ENCODE measurements at places on chromosomes 5 and 9.

DNA sequence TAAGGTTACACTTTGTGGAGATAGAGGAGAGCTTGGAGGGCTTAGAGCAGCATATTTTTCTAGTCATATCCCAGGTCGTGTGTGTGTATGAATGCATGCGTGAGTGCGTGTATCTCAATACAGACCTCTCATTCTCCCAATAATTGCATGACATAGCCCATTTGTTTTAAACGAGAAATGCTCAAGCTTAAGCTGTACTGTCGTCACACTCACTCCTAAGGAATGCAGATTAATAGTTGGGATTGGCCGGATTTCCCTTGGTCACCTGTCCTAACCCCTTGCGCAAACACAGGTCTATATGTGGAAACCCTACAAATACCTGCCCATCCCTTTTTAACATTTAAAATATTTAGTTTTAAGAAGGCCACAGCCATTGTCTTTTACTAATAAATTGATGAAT is 165.8 kb downstream of the SEMA5A start:
- no peak overlapping the region for H3K27ac ChIP-seq
- H3K4me3 ChIP-seq = no peak overlapping the region
- H3K36me3 ChIP-seq = no peaks in the 10 kb centered on the region
- DNase-seq = no peak

- H3K27ac ChIP-seq = no peak overlapping the region
- H3K4me3 ChIP-seq = no peak overlapping the region
- no peaks in the 10 kb centered on the region for H3K36me3 ChIP-seq
- H3K4me1 ChIP-seq = no peaks in the 10 kb centered on the region
Measured at GRCh38 chr9:102237520-102237919, 499.1 kb upstream of the GRIN3A start.

GRCh38 chr5:56674441-56674840 is 140.9 kb upstream of the MAP3K1 start:
- peaks cover 10% of the 10 kb centered on the region for H3K36me3 ChIP-seq
- DNase-seq = no peak
- no peaks in the 10 kb centered on the region for H3K27me3 ChIP-seq
- no peak overlapping the region for H3K4me3 ChIP-seq
- peak overlapping the region; percentile 88 for H3K27ac ChIP-seq
- peaks cover 42% of the 10 kb centered on the region for H3K4me1 ChIP-seq

DNA sequence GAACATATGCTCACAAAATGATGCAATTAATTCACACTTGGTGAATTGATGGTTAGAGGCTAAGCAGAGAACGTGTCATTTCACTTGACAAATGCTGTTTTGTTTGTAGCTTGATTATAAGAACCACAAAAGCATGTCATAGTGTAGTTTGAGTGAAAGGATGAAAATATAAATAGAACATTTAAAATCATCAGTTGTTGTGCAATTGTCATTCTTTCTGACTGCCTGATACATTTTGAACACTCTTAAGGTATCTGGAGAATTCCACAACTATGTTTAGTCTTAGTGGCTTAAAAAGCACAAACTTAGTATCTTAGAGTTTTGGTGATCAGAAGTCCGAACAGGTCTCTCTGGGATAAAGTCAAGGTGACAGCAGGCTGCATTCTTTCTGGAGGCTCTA is 129.4 kb downstream of the BASP1 start:
- no peaks in the 10 kb centered on the region for H3K27me3 ChIP-seq
- H3K4me1 ChIP-seq = peaks cover 12% of the 10 kb centered on the region
- no peak overlapping the region for H3K4me3 ChIP-seq
- H3K36me3 ChIP-seq = peaks cover under 1% of the 10 kb centered on the region

DNA sequence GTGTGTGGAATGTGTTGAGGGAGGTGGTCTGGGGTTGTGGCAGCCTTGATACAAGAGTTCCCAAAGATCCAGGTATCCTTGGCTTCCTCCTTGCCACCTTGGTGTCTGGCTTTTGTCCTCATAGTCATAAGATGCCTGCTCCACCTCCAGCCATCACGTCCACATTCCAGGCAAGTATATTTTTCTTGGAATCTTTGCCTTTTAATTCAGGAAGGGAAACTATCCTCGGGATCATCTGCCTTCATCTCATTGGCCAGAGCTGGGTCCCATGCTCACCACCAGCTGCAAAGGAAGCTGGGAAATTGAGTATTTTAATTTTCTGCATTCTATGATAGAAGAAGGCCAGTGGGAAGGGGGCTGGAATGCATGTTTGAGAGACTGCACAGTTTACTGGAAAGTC is 186.7 kb downstream of the C9orf50 start:
- no peak overlapping the region for H3K4me3 ChIP-seq
- no peak for DNase-seq
- no peak overlapping the region for H3K27ac ChIP-seq
- H3K36me3 ChIP-seq = no peaks in the 10 kb centered on the region

DNA sequence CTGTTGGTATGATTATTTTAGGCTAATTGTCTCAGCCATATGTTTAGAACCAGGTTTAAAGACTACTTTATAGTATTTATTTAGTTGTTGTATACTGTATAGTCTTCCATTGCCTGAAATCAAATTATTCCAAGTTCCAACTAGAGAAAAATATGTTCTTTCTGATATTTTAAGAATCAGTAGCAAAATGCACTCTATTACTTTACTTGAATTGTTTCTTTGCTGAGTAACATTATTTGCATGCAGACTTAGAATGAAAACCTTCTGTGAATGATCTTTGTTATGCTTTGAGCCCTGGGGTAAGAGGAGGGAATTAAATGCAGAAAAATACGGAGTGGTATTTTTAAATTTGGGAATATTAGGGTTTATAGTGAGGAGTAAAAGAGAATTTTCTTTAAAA is 47.9 kb downstream of the MEGF10 start:
- H3K27me3 ChIP-seq = peaks cover 8% of the 10 kb centered on the region
- DNase-seq = no peak
- no peaks in the 10 kb centered on the region for H3K4me1 ChIP-seq
- H3K36me3 ChIP-seq = no peaks in the 10 kb centered on the region

GRCh38 chr5:116675626-116675910 is 100.9 kb upstream of the SEMA6A start:
- no peak overlapping the region for H3K27ac ChIP-seq
- no peaks in the 10 kb centered on the region for H3K36me3 ChIP-seq
- no peak for DNase-seq
- H3K27me3 ChIP-seq = peaks cover 2% of the 10 kb centered on the region

DNA sequence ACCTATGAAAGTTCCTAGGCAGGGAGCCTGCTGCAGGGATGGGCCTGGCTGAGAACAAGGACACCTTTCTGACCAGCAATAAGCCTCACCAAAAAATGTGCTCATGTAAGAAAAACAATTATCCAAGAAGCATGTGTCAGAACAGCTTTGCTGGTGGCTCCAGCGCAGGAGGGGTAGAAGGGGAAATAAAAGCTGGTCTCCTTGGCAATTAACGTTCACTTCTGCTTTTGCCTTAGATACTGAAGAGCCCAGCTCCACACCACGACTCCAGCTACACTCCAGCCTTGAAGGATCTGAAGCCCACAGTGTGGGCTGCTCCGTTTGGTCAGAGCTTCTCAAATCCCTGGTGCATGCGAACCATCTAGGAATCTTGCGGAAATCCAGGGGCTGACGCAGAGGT is 107.6 kb upstream of the PHYKPL start:
- H3K4me3 ChIP-seq = no peak overlapping the region
- H3K36me3 ChIP-seq = no peaks in the 10 kb centered on the region

GRCh38 chr9:137245450-137246421 is 4.6 kb downstream of the TUBB4B start:
- H3K4me1 ChIP-seq = peaks cover 15% of the 10 kb centered on the region
- no peak overlapping the region for H3K4me3 ChIP-seq
- no peaks in the 10 kb centered on the region for H3K27me3 ChIP-seq
- no peaks in the 10 kb centered on the region for H3K36me3 ChIP-seq
- no peak for DNase-seq
- no peak overlapping the region for H3K27ac ChIP-seq

GRCh38 chr9:26773056-26773455 is 119.5 kb downstream of the CAAP1 start:
- no peak overlapping the region for H3K27ac ChIP-seq
- no peak overlapping the region for H3K4me3 ChIP-seq
- H3K27me3 ChIP-seq = peaks cover 5% of the 10 kb centered on the region
- no peaks in the 10 kb centered on the region for H3K4me1 ChIP-seq
- no peaks in the 10 kb centered on the region for H3K36me3 ChIP-seq

GRCh38 chr5:76836181-76836580 is 13.6 kb upstream of the S100Z start:
- H3K4me1 ChIP-seq = no peaks in the 10 kb centered on the region
- no peak overlapping the region for H3K4me3 ChIP-seq
- no peak for DNase-seq
- no peak overlapping the region for H3K27ac ChIP-seq

DNA sequence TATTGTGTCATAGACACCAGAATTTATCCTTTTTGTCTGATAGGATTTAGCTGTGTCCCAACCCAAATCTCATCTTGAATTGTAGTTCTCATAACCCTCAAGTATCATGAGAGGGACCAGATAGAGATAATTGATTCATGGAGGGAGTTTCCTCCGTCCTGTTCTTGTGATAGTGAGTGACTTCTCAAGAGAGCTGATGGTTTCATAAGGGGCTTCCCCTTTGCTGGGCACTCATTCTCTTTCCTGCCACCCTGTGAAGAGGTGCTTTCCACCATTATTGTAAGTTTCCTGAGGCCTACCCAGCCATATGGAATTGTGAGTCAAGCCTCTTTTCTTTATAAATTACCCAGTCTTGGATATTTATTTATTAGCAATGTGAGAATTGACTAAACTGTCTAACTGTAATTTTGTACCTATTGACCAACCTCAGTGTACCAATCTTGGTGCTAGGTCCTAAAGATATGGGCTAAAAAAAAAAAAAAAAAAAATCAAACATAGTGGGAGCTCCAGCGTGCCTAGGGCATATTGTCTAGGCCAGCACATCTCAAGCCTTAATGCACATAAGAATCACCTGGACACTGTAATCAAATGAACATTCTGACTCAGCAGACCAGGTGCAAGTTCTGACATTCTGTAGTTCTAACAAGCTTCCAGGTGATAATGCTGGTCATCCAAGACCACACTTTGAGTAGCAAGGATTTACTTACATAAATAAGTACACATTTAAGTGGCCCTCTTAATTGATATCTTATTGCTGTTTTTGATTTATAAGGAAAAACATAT is 30.5 kb downstream of the ST8SIA4 start:
- peak overlapping the region; percentile 25 for H3K27ac ChIP-seq
- no peak overlapping the region for H3K4me3 ChIP-seq
- H3K27me3 ChIP-seq = no peaks in the 10 kb centered on the region
- peaks cover 20% of the 10 kb centered on the region for H3K36me3 ChIP-seq
- DNase-seq = no peak

GRCh38 chr5:118520771-118521415 is 467.5 kb downstream of the DTWD2 start:
- H3K4me1 ChIP-seq = no peaks in the 10 kb centered on the region
- peaks cover 5% of the 10 kb centered on the region for H3K27me3 ChIP-seq
- H3K4me3 ChIP-seq = no peak overlapping the region
- no peak for DNase-seq

GRCh38 chr9:93183663-93184431 is at the start of gene WNK2:
TSS of gene WNK2 (plus strand) at chr9:93184139. CDS start at chr9:93184930, 791 bp downstream.
- peak within 1 kb of the TSS; percentile 77 for H3K4me3 ChIP-seq
- H3K27ac ChIP-seq = no peak within 1 kb of the TSS
- H3K36me3 ChIP-seq = no peaks in the 10 kb centered on the region
- H3K27me3 ChIP-seq = peaks cover 35% of the 10 kb centered on the region
- H3K4me1 ChIP-seq = peaks cover 7% of the 10 kb centered on the region

GRCh38 chr9:10255758-10256157 is 357.0 kb downstream of the PTPRD start:
- H3K27ac ChIP-seq = no peak overlapping the region
- H3K4me3 ChIP-seq = no peak overlapping the region
- no peaks in the 10 kb centered on the region for H3K27me3 ChIP-seq

DNA sequence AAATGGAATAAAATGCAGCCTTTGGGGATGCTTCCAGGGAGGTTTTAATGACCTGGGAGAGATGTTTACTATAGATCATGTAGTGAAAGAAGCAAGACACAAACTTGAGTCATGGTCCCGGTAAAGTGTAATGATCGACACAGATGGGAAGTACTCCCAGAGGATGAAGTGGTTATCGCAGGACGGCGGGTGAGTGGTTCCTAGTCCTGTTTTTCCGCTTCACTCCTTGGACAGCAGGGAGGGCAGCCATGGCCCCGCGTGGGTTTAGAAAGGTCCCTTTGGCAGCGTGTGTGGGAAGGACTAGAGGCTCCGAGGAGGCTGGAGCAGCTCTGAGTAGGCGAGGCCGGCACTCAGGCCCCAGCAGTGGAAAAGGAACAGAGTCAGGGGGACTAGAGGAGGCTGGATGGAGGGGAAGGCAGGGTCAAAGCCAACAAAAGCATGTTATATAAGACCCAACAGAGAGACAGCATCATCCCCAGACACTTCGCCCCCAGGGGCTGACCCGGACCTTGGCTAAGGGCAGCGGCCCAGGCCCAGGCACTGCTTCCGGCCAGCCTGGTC is 49.2 kb upstream of the STXBP1 start:
- H3K4me1 ChIP-seq = peaks cover 3% of the 10 kb centered on the region
- H3K36me3 ChIP-seq = no peaks in the 10 kb centered on the region
- no peak overlapping the region for H3K4me3 ChIP-seq

- H3K4me3 ChIP-seq = no peak overlapping the region
- no peak overlapping the region for H3K27ac ChIP-seq
- no peak for DNase-seq
- no peaks in the 10 kb centered on the region for H3K4me1 ChIP-seq
Measured at GRCh38 chr5:79856456-79857055, 134.5 kb downstream of the MTX3 start.

DNA sequence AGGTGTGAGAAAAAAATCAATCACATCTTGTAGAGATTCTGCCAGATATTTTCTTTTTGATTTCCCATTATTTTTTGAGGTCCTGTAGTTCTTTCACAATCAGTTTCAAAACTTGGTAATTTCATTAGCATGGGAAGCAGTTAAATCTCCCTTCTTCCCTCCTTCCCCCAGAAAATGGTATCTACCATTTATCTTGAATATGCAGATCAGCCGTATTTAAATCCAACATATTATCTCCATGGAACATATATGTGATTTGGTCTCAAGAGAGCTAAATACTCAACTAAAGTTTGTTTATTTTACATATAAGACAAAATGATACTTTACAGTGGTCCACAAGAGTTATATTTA is 1034.8 kb downstream of the CDH12 start:
- no peaks in the 10 kb centered on the region for H3K27me3 ChIP-seq
- H3K27ac ChIP-seq = no peak overlapping the region
- H3K36me3 ChIP-seq = no peaks in the 10 kb centered on the region
- peaks cover 2% of the 10 kb centered on the region for H3K4me1 ChIP-seq

- no peaks in the 10 kb centered on the region for H3K4me1 ChIP-seq
- H3K27me3 ChIP-seq = no peaks in the 10 kb centered on the region
- no peak overlapping the region for H3K27ac ChIP-seq
- DNase-seq = no peak
Measured at GRCh38 chr9:106883626-106884190, 20.7 kb downstream of the ZNF462 start.

- no peaks in the 10 kb centered on the region for H3K36me3 ChIP-seq
- no peak overlapping the region for H3K27ac ChIP-seq
- peak overlapping the region; percentile 84 for H3K4me3 ChIP-seq
- H3K27me3 ChIP-seq = peaks cover 1% of the 10 kb centered on the region
Measured at GRCh38 chr9:137255448-137256114, 454 bp downstream of the NELFB start.

- H3K4me3 ChIP-seq = no peak overlapping the region
- no peaks in the 10 kb centered on the region for H3K27me3 ChIP-seq
- no peaks in the 10 kb centered on the region for H3K36me3 ChIP-seq
- DNase-seq = no peak
Measured at GRCh38 chr5:105931881-105932421, 1738.8 kb downstream of the EFNA5 start.

- no peak overlapping the region for H3K27ac ChIP-seq
- H3K4me3 ChIP-seq = no peak overlapping the region
- H3K36me3 ChIP-seq = no peaks in the 10 kb centered on the region
- no peak for DNase-seq
- no peaks in the 10 kb centered on the region for H3K4me1 ChIP-seq
- H3K27me3 ChIP-seq = no peaks in the 10 kb centered on the region
Measured at GRCh38 chr5:146906803-146907202, 28.2 kb upstream of the PPP2R2B start.
